ENCODE measurements at places on chromosomes 2 and 18.

- DNase-seq, result no peak
Observed at GRCh38 chr18:47871288-47871687, 59.2 kb downstream of the SMAD2 start.

DNA sequence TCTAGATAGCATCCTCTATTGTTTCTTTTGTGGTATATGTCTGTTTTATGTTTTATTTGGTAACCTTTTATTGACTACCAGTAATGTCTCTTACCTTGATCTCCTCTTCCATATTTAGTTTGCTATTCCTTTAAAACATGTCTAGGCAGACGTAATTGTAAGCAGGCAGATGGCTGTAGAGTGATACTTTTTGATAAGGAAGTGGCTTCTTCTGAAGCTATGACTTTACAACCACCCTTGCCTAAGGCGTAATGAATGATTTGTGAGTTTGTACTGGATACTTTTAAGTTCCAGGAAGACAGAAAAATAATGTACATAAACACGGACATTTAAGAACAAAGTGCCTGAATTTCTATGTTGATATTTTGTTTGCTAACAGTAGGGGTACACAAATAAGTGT, 85.6 kb downstream of the ZNF804A start:
- DNase-seq, result no peak

- DNase-seq, result no peak
Observed at GRCh38 chr2:133248264-133248663, 320.0 kb downstream of the NCKAP5 start.

- no peak for DNase-seq
Observed at GRCh38 chr2:218002845-218003180, at the start of gene TNS1. TNS1 (minus strand) TSS chr2:218002995; CDS start chr2:218002872, 123 bp downstream.

GRCh38 chr2:69033461-69034095, 20.6 kb downstream of the ANTXR1 start:
- DNase-seq, result no peak

DNA sequence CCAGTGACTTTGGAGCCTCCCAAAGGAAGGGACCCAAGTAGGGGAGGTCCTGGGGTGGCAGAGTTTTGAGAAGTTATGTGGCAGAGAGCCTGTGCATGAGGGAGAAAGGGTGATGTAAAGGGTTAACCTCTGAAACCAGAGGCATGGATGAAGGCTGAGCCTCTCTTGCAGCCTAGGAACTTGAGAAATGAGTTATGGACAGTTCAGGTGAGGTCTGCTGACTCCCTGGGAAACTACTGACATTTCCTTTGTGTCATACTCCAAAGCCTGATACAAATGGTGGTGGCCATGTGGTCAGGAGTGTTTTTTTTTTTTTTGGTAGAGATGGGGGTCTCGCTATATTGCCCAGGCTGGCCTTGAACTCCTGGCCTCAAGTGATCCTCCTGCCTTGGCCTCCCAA, 12.4 kb upstream of the GNLY start:
- no peak for DNase-seq

DNA sequence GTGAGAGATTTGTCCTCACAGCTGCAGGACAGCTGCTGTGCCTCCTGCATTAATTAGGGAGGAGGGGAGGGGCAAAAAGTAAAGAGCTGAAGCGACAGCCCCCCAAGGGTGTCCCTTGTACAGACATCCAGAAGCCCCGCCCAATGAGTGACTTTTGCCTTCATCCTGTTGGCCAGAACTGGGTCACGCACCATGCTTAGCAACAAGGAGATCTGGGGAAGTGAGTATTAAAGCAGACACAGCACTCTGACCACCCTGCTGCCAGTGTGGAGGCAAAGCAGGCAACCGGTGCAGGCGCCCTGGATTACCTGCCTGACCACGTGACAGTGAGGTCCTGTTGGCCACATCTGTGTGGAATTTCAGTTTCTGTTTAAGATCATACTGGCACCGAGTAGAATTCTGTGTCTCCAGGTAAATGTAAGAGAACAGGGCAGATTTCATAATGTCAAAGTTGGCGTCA, 21.5 kb upstream of the BIN1 start:
- DNase-seq, result peak; percentile 64

- DNase-seq, result no peak
Observed at GRCh38 chr2:181123798-181124231, 143.4 kb downstream of the UBE2E3 start.

- no peak for DNase-seq
Observed at GRCh38 chr2:191446910-191447309, 201.7 kb downstream of the MYO1B start.

- peak; percentile 72 for DNase-seq
Observed at GRCh38 chr18:63949068-63949737, at the start of gene HMSD. HMSD (plus strand) TSS chr18:63949301; CDS start chr18:63953456, 4,155 bp downstream.

- no peak for DNase-seq
Observed at GRCh38 chr2:223235986-223236385, 184.0 kb downstream of the KCNE4 start.

DNA sequence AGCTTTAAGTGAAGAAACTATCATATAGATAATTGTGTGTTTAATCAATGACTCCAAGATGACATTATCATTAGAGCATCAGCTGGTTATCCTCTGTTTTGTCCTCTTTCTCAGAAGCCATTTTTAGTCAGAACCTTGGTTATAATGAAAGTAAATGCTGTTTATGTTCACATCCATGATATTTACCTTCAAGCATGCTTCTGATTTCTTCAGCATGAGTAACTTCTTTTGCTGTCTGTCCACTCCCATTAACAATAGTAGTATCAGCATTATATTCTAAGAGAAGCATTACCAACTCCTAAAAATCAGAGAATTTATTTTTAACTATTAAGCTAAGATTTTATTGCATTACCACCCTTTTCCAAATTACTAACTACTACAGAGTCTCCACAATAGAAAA, 56.3 kb downstream of the OSBPL1A start:
- DNase-seq, result no peak

GRCh38 chr2:197369228-197369932, 58.8 kb upstream of the ANKRD44 start:
- no peak for DNase-seq

DNA sequence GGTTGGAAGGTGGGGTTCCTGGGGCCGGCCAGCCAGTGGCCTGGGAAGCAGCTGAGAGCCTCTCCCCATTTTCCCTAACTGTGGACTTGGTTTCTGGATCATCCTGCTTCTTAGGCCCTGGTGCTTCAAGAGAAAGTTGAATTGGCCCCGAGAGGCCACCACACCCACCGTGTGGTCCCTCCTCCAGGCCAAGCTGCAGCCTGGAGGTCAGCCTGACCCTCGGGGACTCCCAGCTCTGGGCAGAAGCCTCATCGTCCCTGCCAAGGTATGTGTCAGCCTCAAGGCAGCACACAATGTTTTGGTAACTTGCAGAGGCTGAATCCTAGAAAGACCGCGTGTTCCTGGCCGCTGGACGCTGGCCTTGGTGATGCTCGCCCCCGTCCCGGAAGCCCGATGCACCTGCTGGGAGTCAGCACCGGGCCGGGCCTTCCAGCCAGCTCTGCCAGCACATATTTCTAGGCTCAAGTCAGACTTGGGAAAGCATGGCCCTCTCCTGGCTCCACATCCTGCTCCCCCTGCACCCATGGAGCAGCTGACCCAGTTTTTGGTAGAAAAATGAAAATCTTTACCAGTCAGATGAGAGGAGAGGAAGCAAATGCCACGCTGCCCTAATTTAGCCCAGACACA, 72.6 kb downstream of the ACTR2 start:
- DNase-seq, result peak; percentile 28

GRCh38 chr2:231360881-231361371, 34.6 kb upstream of the B3GNT7 start:
- DNase-seq, result no peak

DNA sequence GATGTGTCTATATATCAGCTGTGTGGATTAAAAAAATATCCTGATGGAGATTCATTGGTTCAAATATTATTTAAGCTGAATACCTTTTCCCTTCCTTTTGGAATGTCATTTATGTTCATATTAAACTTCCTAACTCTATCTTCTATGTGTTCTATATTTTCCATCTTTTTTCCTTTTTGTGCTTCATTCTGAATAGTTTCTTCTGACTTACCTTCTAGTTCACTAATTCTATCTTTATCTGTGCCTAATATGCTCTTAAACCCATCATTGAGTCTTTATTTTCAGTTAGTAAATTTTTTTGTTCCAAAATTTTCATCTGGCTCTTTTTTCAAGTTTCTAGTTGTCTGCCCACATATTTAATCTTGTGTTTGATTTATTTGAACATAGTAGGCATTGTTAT, 219.4 kb upstream of the STON1 start:
- no peak for DNase-seq

- DNase-seq, result no peak
Observed at GRCh38 chr2:54551123-54551756, 95.1 kb downstream of the SPTBN1 start.

DNA sequence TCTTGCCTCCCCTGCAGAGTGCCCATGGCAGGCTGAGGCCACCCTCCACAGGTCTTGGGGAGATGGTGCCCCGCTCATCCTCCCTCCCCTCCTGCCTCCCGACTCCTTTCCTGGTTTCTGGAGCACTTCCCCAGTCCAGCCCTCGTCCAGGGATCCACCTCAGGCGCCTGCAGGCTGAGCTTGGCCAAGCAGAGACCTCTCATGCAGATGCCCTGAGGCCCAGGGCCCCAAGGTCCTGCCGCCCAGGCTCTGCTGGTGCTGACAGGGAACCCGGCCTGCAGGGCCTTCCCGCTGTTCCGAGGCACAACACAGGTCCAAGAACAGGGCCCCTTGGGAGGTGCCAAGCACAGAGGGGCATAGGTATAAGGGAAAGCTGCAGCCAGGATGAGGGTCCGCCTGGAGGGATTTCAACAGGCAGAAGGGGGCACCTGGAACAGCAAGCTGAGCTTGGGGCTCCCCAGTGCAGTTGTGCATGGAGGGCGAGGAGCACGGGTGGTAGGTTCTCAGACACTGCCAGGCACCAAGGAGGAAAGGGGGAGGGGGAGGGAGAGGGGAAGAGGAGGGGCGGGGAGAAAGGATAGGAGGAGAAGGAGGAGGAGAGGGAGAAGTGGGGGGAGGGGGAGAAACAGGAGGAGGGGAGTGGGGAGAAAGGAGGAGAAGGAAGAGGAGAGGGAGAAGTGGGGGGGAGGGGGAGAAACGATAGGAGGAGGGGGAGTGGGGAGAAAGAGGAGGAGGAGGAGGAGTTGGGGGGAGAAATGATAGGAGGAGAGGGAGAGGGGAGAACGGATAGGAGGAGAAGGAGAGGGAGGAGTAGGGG, 1.2 kb upstream of the ANO7 start:
- DNase-seq, result no peak

DNA sequence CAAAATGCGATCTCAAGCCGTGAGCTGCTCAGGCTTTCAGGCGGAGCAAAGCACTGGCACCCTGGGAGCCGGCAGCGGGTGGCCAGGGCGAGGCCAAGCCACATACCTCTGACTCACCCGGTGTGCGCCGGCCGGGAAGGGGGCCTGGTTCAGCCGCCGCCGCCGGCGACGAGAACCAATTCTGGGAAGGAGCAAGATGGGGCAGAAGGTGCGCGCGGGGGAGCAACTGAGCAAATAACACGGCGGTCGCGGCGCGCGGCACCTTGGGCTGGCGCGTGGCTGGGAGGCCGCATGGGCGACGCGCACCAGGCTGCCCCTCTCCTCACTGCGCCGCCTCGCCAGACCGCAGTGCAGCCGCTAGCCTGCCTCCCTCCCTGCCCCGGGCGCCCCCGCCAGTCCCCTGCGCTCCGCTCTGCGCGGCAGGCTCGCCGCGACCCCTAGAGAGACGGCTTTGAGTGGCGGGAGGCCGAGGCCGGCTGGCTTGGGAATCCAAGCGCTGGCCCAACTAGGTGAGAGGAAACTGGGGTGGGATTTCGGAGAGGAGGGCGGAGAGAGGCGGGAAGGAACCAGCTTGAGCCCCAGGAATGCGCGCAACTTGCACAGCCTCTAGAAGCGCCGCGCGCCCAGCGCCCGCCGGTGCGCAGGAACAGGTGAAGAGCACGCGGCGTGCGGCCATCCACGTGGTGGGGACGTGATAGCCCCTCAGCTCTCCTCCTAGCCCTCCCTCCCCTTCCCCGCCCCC, 3.2 kb downstream of the NRP2 start:
- DNase-seq, result no peak

GRCh38 chr2:53694096-53694771, 73.4 kb upstream of the CHAC2 start:
- DNase-seq, result peak; percentile 23

DNA sequence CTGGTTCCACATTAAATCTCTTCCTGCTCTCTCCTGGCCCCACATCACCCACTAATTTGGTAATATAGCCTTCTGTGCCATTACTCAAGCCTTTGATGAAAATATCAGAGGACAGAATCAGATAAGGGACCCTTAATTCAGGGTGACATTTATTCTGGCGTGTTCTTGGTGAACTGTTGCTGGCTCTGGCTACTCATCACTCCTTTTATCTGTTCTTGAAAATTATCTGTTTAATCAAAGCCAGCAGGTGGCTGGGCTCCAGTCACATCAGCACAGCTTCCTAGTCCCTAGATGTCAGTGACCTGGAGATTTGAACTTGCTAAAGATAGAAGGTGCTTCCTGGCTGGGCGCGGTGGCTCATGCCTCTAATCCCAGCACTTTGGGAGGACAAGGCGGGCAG, 26.9 kb upstream of the SLC35F6 start:
- no peak for DNase-seq

- no peak for DNase-seq
Observed at GRCh38 chr2:213145715-213146242, 5.6 kb downstream of the IKZF2 start.

DNA sequence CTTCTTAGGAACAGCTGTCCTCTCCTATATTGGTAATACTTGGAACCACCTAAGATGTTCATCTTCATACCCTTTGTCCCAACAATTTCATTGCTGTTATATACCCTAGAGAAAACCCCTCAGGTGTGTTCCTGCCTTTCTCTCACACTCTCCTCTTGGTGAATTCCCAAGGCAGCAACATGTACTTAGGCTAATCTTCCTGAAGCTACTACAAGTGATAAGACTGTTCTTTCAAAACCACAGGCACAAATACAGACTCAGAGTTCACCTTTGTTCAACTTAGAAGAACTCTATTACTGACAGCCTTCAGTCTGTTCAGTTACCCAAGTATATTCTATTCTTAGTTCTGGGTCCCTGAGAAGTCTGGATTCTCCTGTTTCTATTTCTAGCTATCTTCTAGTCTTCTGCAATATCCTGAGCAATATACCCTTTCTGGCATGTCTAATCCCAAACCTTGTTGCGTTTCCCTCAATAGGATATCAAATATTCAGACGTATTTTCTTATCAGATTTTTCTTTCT, 247.7 kb upstream of the STON1 start:
- DNase-seq, result no peak

GRCh38 chr2:14272396-14273075, 360.0 kb upstream of the LRATD1 start:
- no peak for DNase-seq

GRCh38 chr2:64656379-64656778, 2.7 kb upstream of the SERTAD2 start:
- no peak for DNase-seq

GRCh38 chr2:129936334-129936934, 43.0 kb upstream of the RAB6C start:
- DNase-seq, result no peak

- peak; percentile 48 for DNase-seq
Observed at GRCh38 chr2:203453858-203454451, 81.1 kb downstream of the RAPH1 start.

GRCh38 chr2:176473177-176473576, 203.9 kb downstream of the MTX2 start:
- no peak for DNase-seq
